ENCODE measurements at places on chromosomes 3 and 15. TPM values are rescaled to one million over a fixed set of nuclear protein-coding genes. Genes with fewer than 3 reads are reported as not detected.

The FAM3D gene
- 0.51 TPM for total RNA-seq

The NUSAP1 gene
- 1.6 TPM for total RNA-seq

The CYP19A1 gene
- 8.0 TPM for total RNA-seq

The TMEM44 gene
- 12.4 TPM for total RNA-seq

The TM6SF1 gene
- total RNA-seq, result 12.4 TPM

The SPATA12 gene
- not detected for total RNA-seq

The CP gene
- 17.5 TPM for total RNA-seq

The AVEN gene
- 21.2 TPM for total RNA-seq

The CFAP92 gene
- total RNA-seq, result 0.64 TPM

The POLQ gene
- total RNA-seq, result 0.51 TPM

The ROPN1 gene
- not detected for total RNA-seq

The GOLGA6A gene
- total RNA-seq, result not detected

The PLA2G4E gene
- not detected for total RNA-seq

The DUOX2 gene
- 0.80 TPM for total RNA-seq

The SLC24A5 gene
- not detected for total RNA-seq

The SERPINI2 gene
- total RNA-seq, result not detected

The OXTR gene
- total RNA-seq, result 0.06 TPM

The CNBP gene
- 338 TPM for total RNA-seq

The SNX33 gene
- 25.1 TPM for total RNA-seq

The RUBCN gene
- 24.3 TPM for total RNA-seq

The DMXL2 gene
- total RNA-seq, result 46.7 TPM

The CYP1A2 gene
- not detected for total RNA-seq

The CCR8 gene
- total RNA-seq, result not detected

The CHRNB4 gene
- total RNA-seq, result not detected

The NPAP1 gene
- total RNA-seq, result not detected

The DPH3 gene
- 40.3 TPM for total RNA-seq

The SCAMP5 gene
- 1.7 TPM for total RNA-seq

The GOLGA8S gene
- total RNA-seq, result 0.26 TPM
